NCI-H1930 (cell line): ENCODE measurements at places on chromosomes 5 and 9.

- DNase-seq, result no peak
These were observed 9.9 kb downstream of the GABBR2 start for GRCh38 chr9:98698856-98699255.

GRCh38 chr5:39515881-39516280 is 91.1 kb upstream of the DAB2 start:
- no peak for DNase-seq

GRCh38 chr5:1380011-1380817 is 35.3 kb upstream of the CLPTM1L start:
- peak; percentile 69 for DNase-seq

DNA sequence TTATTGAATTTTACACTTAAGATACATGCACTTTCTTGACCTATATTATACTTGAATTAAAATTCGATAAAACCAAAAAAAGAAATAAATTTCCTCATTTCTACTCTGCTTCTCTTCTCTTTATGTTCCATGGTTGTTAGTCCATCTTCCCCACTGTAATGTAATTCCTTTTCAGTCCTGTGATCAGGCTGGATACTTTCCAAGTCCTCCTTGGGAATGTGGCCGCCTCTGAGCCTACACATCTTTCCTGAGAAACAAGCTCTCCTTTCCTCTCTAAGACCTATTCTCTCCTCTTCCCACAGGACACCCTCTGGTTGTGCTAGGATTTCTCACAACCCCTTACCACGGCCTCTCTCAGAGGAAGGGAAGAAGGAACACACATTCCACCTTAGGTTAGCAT is 285.1 kb downstream of the DNAH5 start:
- DNase-seq, result no peak

- DNase-seq, result no peak
These were observed 364 bp downstream of the RPS6 start for GRCh38 chr9:19379697-19380046.

DNA sequence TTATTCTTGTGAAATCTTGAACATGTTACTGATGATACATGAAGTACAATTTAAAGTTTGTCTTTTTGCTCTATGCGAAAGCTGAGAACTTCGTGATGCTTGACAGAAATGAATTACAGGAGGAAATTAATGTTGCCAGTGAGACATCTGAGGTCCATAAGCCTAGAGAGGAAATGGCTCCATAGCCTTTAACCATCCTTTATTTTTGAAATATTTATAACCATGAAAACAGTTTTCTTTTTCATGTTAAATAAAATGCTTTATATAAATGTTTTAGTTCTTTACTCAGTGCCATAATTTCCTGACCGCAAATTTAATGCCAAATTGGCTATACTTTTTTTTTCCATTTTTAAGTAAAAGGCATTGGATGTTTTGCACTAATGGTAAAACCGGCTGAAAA is 29.1 kb downstream of the F2RL2 start:
- no peak for DNase-seq

DNA sequence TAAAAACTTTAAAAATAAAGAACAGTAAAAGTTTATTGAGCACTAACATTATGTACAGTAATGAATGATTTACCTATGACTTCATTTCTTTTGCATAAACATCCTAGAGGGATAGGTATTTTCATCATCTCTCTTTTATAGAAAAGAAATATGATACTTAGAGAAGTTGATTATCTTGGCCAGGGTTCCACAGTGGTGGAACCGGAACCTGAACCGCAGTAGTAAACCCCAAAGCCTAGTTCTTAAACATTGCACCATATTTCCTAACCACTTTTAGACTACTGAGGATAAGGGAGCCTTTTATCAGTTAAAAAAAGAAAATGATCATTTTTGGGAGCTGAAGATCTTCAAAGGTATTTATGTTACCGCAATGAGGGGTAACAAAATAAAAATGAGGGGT is 205.7 kb upstream of the SGCD start:
- no peak for DNase-seq

DNA sequence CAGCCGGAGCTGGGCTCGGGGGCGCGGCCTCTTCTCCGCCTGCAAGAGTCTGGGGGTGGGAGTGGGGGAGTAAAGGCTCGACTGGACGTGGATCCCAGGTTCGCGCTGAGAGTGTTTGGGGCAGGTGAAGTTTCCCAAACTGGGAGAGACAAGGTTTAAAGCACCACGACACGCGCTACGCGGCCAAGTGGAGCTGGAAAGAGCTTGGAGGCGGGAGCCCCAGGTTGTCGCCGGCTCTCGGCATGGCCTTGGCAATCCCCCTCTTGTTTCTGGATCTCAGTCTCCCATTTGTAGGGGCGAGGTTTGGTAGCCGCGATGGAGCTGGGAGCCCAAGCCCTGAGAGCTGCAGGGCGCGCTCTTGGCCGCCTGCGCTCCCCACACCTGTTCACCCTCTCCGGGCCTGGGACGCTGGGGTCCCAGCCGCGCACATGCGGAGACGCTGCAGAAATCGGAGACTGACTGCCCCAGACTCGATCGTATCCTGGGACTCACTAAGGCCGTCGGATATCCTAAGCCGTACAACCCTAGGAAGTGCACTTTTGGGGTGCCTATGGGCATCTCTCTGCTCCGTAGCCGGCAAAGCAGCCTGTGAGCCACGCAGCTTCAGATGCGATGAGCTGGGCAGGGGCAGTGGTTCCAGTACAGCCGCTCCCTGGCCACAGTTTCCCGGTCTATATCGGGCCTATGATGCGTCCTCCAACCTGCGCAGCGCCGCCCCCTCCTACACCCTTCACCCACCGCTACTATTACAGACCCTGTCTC is 937 bp downstream of the TMOD1 start:
- DNase-seq, result no peak

DNA sequence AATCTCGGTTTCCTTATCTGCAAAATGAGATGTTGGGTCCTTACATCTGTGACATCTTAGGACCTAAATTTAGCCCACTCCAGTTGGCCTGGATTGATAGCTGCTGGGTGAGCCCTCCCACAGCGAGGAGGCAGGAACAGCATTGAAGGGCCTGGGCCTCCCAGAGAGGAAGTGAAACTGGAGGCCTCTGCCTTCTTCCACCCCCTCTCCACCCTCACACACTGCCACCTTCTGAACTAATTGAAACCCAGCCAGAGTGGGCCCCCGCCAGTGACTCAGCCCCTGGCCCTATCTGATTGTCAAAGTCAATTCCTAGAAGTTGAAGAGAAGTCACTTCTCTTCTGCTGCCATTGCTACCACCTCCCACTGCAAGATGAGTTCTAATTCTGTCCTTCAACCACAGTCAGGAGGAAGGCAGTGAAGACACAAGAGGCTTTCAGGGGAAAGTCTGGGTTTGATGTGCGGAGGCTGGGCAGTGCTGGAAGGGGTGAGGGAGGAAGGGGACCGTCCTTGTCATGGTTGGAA is 55.2 kb upstream of the NEK6 start:
- DNase-seq, result no peak

- DNase-seq, result no peak
These were observed 120.2 kb upstream of the RASA1 start for GRCh38 chr5:87147441-87147840.

DNA sequence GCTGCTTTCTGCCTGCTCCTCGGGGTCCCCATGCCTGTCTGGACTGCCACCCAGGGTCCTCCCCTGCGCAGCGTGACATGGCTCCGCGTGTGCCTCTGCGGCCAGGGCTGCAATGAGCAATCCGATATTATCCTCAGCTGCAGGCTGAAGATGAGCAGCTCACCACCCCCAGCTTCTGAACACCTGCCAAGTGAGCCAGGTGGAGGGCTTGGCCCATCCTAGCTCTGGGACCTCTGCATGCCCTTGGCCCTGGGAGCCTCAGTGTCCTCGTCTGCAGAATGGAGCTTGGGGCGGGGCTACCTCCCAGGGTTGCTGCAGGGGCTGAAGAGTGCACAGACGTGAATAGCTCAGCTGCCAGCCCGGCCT is 4.1 kb upstream of the MYMK start:
- no peak for DNase-seq

- DNase-seq, result no peak
These were observed 475.6 kb upstream of the PTGER4 start for GRCh38 chr5:40204144-40204543.

GRCh38 chr9:14212077-14212476 is 101.9 kb downstream of the NFIB start:
- no peak for DNase-seq

DNA sequence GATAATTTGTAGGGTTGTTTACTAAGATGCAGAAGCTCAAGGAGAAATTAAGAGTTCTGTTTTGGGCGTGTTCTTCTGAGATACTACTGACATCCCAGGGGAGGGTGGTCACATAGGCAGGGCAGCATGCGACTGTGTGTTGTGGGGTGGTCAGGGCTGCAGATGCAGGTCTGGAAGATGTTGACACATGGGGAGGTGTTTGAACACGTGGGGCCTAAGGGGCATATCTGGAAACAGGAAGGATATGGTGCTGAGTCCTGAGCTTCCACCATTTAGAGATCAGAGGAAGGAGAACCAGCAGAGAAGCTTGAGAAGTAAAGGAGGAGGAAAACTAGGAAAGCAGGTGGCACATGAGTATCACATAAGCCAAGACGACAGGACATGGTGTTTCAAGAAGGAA is 228.2 kb downstream of the ADGRV1 start:
- DNase-seq, result no peak

GRCh38 chr9:87381050-87381711 is 116.5 kb upstream of the DAPK1 start:
- DNase-seq, result no peak

DNA sequence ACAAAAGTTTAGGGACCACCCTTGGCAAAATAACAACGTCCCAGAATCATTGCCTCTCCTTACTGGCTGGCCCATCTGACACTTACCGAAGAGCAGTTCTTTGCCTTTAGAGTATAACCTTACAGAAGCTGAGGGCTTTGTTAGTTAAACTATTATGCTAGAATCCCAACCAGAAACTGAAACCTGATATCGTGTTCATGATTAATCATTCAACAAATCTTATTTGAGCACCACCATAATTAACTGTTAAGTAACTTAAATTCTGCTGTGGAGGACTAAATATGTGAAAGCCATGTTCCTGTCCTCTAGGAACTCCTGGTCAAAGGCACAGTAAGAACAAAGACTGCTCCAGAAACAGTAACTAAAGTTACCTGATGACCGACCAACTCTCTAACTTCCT is 104.9 kb downstream of the ARL15 start:
- no peak for DNase-seq

DNA sequence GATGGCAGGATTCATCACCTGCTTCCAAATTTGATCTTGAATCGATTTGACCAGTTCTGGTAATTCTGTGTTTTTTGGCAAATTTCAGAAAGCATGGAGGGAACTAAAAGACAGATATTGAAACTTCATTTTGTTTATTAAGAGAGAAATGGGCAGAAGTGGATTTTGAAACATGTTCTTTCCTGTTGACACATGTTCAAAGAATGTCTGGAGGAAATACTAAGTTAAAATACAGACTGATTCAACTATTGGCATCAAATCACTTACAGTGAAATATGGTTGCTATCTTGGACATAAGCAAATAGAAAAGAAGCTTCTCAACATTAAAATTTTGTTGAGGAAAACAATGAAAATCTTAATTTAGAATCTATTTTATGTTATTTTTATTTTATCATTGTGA is 19.3 kb upstream of the GZMK start:
- DNase-seq, result no peak

DNA sequence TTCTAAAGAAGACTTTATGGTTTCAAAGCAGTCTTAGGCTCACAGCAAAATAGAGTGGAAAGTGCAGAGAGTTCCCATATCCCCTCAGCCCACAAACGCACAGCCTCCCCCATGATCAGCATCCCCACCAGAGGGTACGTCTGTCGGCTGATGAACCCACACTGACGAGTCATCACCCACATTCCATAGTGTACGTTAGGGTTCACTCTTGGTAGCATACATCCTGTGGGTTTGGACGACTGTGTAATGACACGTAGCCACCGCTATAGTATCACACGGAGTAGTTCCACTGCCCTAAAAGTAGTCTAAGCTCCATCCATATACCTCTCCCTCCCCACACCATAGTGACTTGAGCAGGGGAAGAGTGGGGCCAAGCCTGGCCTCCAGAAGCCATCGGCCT is 135.7 kb upstream of the PHYKPL start:
- no peak for DNase-seq

DNA sequence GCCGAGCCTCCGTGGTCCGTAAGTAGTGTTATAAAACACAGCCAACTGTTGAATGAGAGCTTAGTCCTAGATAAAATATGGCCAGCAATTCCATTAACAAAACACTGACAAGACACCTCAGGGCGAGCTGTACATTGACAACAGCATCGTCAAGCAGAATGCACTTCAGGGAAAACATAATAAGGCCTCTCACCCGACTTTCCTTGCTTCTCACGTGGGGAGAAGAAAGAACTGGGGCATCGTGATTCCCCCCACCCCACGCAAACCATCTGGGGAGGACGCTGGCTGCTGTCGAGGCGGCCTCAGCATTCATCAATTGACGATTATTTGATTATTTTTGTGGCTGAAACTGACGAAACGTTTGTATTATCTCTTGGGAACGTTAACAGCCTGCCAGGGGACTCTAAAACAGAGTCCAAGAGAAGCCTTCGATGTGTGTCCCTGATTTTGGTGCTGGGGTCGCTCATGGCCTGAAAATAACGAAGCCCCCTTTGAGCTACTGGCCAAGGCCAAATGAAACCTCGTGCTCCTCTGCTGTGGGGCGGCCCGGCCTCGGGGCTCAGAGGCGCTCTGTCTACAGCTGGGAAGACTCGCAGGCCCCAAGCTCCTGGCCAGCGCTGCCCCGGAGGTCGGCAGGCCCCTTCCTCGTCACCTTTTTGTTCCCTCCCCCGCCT is 464 bp downstream of the GDF9 start:
- no peak for DNase-seq

- no peak for DNase-seq
These were observed 14.4 kb upstream of the ORM1 start for GRCh38 chr9:114308361-114308950.

- DNase-seq, result peak; percentile 73
These were observed 962 bp upstream of the NR6A1 start for GRCh38 chr9:124771867-124772679.

GRCh38 chr9:27247756-27248155 is 49.2 kb downstream of the EQTN start:
- DNase-seq, result no peak

DNA sequence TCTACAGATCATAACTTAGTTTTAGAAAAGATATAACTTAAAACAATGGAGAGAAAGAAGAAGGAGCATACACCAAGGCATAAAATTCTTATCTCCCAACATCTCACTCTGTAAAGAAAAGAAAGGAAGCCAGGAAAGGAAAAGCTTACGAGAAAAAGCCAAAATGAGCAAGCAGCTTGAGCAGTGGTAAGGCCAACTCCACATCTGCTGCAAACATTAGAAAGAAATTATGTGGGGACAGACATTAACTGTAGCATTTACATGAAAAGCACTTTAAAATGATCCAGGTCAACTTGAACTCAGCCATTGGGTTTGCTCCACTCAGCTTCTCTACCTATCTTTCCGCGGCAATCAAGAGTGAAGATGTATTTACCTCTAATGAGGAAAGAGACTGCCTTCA is 176.9 kb downstream of the BNC2 start:
- DNase-seq, result no peak

- no peak for DNase-seq
These were observed 84.9 kb upstream of the ANKRD55 start for GRCh38 chr5:56317923-56318561.
